ENCODE measurements at places on chromosomes 2 and 18. TPM values are rescaled to one million over a fixed set of nuclear protein-coding genes. Genes with fewer than 3 reads are reported as not detected.

The CHPF gene
- 2.0 TPM for total RNA-seq

The RPS27A gene
- total RNA-seq, result 954 TPM

The MARS2 gene
- 7.5 TPM for total RNA-seq

The PIK3C3 gene
- 59.2 TPM for total RNA-seq

The TGFA gene
- total RNA-seq, result 5.3 TPM

The PASK gene
- 5.3 TPM for total RNA-seq

The GALNT13 gene
- total RNA-seq, result 2.3 TPM

The GALNT5 gene
- total RNA-seq, result not detected

The KCNG2 gene
- not detected for total RNA-seq

The CTAGE1 gene
- total RNA-seq, result not detected

The CCDC85A gene
- total RNA-seq, result 6.2 TPM

The NEURL3 gene
- not detected for total RNA-seq

The FLACC1 gene
- total RNA-seq, result 0.65 TPM

The DYSF gene
- total RNA-seq, result 148 TPM

The ADAM23 gene
- total RNA-seq, result 4.5 TPM

The SERPINB3 gene
- total RNA-seq, result not detected

The SH3RF3 gene
- 14.3 TPM for total RNA-seq

The DNER gene
- total RNA-seq, result 0.67 TPM

The MFF gene
- 89.8 TPM for total RNA-seq

All from vein endothelial cell (primary cell).